Effector CD4-positive, alpha-beta T cell (primary cell): ENCODE measurements at places on chromosomes 5 and 9.

GRCh38 chr5:55900068-55900467, 48.9 kb downstream of the IL31RA start:
- DNase-seq = no peak

- no peak for DNase-seq
These were observed 24.8 kb upstream of the OBP2B start for GRCh38 chr9:133233681-133234432.

DNA sequence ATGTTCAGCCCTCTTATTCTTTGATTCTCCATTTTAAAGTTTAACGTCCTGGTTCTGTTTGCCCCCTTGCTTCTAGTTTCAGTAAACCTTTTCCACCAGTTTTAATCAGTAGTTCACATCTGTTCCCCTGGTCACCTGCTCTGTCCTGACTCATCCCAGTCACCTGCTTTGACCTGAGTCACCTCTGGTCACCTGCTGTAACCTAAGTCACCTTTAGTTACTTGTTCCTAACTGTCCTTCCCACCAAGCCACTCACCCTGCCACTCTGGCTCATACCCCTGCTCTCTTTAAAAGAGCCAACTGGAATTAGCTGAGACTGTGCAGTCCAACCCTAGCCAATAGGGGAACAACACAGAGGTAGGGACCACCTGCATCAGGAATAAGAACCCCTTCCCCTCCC, 43.0 kb downstream of the SEMA6A start:
- DNase-seq = no peak

- no peak for DNase-seq
These were observed 29.5 kb upstream of the PLIN2 start for GRCh38 chr9:19156805-19157204.

DNA sequence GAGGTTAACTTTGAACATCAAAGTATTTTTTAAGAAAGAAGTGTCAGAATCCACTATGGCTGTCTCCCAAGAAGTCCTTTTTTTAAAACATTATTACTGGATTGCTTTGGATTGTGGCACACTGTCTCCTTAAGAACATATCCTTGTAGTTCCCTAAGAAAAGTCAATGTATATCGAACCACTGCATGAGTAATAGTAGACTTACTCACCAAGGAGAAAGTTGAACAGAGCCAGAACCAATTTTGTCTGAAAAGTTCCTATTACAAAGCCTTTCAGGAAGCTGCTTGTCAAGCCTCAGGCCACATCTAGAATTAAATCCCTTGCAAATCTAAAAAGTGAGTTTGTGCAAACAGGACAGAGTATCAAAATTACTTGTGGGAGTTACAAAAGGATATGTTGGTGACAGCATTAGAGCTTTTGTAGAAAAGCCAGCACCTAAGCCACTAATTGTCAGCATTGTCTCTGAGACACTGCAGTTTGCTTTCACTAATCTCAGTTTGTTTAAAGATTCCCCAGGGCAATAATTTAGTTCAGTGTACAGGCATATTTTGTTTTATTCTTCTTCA, 195.4 kb downstream of the MPDZ start:
- no peak for DNase-seq

DNA sequence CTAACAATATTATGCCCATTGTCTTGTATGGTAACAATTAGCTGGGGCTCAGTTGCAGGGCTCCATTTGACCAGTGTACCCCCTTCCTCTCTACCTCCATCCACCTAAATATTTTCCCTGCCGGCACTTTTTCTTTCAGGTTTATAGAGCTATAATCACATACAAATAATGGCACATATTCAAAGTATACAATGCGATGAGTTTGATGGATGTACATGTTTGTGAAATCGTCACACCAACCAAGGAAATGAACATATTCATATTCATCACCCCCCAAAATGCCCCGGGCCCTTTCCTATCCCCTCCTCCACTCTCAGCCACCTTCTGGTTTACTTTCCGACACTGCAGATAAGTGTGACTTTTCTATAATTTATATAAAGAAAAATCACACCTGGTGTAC, 351.5 kb downstream of the GADD45G start:
- no peak for DNase-seq
